Fibroblast of skin of right quadriceps (primary cell): ENCODE measurements at places on chromosomes 6 and 20.

- DNase-seq: peak; percentile 94
Measured at GRCh38 chr6:25050356-25050755, 114.6 kb upstream of the RIPOR2 start.

- DNase-seq: no peak
Measured at GRCh38 chr20:50405915-50406609, 104.1 kb upstream of the PTPN1 start.

GRCh38 chr6:108728826-108729225 lies 119.4 kb upstream of the ARMC2 start:
- DNase-seq: no peak

- DNase-seq: peak; percentile 0
Measured at GRCh38 chr6:125728739-125729138, 20.7 kb upstream of the HEY2 start.

GRCh38 chr6:166617359-166617758 lies 9.7 kb downstream of the RPS6KA2 start:
- no peak for DNase-seq

DNA sequence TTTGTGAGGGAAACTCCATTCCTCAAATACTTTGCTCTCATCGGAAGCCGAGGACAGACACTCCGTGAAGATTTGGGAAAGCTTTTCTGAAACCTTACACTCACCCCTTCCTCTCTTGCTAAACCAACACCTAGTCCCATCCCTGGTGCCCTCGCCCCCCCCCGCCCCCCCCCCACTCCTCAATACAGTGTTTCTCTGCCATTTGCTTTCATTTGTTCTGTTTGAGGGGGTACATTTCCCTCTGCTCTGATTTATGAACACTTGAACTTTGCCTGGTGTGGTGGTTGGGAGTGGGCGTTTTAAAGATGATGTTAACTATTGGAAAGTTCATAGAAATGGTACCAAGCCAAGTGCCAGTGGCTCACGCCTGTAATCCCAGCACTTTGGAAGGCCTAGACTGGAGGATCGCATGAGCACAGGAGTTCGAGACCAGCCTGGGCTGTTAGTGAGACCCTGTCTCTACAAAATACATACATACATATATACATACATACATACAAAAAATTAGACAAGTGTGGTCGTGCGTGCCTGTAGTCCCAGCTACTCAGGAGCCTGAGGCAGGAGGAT lies 1.1 kb downstream of the RAB32 start:
- DNase-seq: peak; percentile 23

GRCh38 chr20:39602649-39603048 lies 640.5 kb downstream of the DHX35 start:
- DNase-seq: no peak

- DNase-seq: no peak
Measured at GRCh38 chr6:75428204-75428603, 65.4 kb downstream of the FILIP1 start.

GRCh38 chr6:54587277-54587676 lies 259.3 kb upstream of the FAM83B start:
- DNase-seq: peak; percentile 15

DNA sequence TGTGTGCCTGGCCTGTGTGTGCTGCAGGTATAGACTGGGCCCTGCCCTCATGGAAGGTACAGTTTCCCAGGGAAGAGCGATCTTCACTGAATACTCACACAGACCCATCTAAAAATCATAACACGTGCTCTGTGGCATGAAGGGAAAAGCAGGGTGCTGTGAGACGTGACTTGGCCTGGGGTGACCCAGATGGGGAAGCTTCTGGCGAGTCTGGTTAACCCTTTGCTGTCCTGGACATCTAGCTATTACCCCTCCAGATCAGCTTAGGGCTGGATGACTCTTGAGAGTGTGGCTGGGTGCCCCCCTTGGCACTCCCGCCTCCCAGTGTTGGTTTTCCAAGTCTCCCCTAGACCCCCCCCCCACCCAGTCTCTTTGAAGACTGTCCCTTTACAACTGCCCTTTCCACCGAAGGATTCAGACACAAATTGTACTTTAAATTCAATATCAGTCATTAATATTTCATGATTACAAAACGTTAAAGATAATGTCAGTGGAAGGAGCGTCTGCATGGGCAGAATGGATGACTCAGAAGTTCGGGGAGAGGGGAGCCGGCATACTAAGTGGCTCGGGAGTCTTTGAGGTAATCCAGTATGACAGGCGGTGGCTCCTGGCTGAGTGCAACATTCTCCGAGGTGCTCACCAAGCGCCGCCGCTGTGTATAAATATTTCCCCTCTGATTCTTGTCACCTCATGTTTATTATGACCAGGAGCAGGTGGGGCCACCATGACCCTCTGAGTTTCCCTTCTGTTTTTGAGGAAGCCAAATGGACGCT lies 77.3 kb downstream of the CD40 start:
- no peak for DNase-seq

DNA sequence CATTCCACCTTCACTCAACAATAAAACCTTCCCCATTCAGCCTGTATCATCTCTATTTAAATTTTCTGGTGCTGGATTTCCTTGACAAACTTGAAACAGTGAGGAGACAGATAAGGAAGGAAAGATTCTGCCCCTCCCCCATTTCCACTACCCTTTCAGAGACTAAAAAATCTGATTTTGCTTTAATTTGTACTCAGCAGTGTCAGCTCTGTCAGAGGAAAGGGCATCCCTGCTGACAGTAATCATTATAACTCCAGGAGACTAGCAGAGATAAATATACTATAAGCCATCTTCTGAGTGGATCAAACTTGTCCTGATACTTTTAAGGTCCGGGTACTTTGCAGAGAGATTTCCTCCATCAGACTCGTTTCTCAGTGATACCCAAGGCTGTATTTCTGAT lies 155.6 kb downstream of the SAMD5 start:
- DNase-seq: no peak

- DNase-seq: no peak
Measured at GRCh38 chr6:111800259-111800765, 72.9 kb downstream of the FYN start.

- DNase-seq: no peak
Measured at GRCh38 chr20:58747211-58747610, 54.6 kb downstream of the NPEPL1 start.

GRCh38 chr6:10429638-10430427 lies 15.0 kb upstream of the TFAP2A start:
- DNase-seq: peak; percentile 40

DNA sequence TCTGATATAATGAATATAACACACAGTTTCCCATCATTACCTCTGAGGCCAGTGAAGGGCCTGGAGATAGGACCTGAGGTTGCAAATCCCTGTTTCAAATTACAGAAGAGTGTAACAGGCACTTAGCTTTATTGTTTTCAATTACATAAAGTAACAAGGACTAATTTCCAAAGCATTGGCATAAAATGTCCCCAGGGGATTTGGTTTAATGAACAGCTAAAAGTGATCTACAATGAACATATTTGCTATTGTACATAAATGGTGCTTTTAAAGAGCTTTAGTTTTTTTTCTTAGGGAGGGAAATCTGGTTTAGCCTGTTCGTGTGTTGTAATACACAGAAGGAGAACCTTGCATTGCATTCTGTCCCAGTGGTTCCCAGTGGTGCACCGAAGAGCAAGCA lies 54.4 kb downstream of the HMGN3 start:
- no peak for DNase-seq

- peak; percentile 80 for DNase-seq
Measured at GRCh38 chr6:149335924-149336608, 18.6 kb downstream of the TAB2 start.

GRCh38 chr6:37731888-37732287 lies 34.2 kb upstream of the MDGA1 start:
- no peak for DNase-seq

DNA sequence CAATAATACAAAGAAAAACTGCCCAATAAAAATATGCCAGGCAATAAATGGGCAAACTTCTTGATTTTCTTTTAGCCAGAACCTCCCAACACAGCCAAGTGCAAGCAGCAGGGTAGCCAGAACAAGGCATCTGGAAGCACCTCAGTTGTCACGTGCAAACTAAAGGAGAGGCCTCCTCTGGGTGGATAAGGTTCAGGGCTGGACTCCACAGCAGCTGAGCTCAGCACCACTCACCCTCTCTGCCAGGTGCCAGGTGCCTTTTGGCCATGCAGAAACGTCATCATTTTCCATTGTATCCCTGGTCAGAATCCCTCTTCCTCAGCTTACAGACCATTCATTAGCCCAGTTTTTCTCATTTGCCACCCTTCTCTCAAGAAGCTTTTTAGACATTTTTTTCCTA lies 52.7 kb downstream of the SOD2 start:
- no peak for DNase-seq

DNA sequence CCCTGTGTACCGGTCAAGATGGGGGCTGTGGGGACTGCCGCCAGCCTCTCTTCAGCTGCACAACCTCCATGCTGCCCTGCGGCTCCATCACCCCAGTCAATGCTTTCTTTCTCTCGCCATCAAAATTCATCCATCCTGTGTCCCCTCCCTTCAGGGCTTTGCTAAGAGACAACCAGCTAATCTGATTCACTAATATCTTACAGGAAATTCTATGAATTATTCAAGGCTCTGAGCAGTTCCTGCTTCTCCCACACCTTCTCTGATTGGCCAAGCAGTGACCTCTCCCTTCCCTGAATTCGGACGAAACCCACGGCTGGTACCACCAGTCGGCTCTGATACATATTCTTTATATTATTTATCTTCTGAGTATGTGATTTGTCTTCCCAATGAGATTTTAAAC lies 13.8 kb downstream of the ITPR3 start:
- no peak for DNase-seq

DNA sequence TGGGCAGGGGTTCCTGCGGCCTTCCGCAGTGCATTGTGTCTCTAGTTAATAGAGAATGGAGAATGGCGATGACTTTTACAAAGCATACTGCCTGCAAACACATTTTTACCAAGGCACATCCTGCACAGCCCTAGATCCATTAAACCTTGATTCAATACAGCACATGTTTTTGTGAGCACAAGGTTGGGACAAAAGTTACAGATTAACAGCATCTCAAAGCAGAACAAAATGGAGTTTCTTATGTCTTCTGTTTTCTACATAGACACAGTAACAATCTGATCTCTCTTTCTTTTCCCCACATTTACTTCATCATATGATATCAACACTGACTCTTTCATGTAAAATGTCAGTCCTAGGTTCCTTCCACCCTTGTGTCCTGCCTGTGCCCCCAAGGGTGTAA lies 63.5 kb downstream of the GCNT2 start:
- no peak for DNase-seq

DNA sequence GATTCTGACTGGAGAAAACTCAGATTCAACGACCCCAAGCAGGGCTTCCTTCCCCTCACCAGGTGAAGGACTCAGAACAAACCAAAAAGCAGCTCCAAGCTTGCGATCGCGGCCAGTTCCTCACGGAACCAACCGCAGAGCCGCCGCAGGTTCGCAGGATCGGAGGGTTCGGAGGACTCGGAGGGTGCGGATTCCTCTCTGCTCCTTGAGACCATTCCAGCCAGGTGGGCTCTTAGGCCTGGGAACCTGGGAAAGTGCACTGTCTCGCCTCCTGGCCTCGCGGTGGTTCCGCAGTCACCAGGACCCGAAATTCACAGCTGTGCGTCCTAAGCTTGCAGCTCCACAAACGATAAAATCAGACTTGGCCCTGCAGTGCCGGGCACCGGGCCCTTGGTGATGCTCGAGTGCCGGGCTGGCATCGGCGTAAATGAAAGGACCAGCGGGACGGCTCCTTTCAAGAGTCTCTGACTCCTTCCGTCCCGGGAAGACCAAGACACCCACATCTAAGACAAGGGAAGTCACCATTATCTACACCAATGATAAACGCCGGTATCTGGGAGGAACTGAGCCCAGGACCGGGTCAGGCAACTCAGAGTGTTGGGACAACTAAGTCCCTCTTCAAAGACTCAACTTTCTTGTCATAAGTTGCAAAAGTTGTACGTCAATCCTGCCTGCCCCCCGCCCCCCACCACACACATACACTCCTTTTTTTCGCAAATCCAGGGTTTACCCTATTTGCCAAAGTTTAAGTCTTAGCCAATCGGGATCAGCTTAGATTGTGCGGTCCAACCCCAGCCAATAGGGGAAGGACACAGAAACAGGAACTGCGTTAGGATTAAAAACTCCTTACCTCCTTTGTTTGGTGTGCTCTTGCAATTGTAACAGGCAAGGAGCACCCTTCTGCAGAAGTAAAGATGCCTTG lies 69.8 kb upstream of the PRSS16 start:
- peak; percentile 95 for DNase-seq

- peak; percentile 35 for DNase-seq
Measured at GRCh38 chr20:3398681-3399252, 8.7 kb downstream of the DNAAF9 start.
